Lung (tissue), 17 donors: ENCODE measurements at places on chromosomes 2 and 18. TPM values are rescaled to one million over a fixed set of nuclear protein-coding genes. Genes with fewer than 3 reads are reported as not detected.

DNA sequence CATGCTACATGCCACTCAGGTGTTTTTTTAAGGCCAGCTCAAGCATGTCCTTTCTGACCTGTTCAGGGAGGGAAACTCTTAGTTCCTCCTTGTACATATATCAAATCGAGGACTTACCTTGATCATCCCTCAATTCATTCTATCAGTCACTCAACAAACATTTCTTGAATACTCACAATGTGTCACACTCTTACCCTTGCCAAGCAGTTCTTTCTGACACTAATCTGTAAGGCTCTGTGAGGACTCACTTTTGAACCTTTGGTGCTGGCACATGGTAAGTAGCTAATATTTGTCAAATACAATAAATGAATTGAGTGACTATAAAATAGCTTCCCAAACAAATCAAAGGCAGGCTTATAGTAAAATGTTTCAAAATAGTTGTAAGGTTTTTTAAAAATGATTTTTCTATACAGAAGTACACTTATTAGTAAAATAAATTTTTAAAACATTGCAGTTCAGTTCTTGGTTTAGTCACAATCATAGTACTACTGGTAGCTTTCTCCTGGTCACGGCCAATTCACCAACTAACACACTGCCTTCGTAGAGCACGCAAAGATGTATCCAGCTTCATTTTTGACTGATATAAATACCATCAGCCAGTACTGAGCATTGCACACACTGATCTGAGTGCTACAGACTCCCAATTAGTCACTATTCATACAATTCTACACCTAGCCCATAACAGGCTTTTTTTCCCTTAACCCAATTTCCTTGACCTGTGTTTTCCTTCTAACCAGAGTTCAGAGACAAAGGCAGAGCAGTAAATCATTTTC, 50.9 kb downstream of the ZEB2 start:
- DNase-seq = no peak

GRCh38 chr2:3899536-3900155, 196.3 kb downstream of the DCDC2C start:
- peak; percentile 40 for DNase-seq

The GALR1 gene
- 0.03 TPM for total RNA-seq

The NEB gene
- total RNA-seq = 2.1 TPM

DNA sequence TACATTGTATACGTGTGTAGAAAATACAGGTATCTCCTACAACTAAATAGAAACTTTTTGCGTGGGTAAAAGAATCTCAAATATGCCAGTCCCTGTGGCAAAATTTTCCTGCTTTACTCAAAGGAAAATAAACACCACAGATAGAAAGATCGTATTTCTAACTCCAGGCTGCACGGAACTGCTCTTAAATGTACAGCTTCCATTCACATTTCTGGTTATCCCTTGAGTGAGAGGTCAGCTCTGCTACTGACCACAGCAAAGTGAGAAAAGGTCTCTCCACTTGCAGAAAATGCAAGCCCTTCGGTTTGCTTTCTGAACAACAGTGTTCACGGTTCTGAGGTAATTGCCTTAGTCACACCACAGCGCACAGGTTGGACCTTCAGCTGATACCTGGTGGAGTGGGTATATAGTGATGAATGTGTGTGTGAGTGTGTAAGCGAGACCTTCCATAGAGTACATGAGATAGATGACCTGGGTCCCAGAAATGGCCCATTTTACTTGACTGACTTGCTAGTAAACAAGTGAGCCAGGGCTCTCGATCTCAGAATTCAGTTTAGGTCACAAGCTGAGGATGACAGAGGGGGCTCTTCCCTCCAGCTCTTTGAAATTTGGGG, 52.1 kb downstream of the ALPK2 start:
- DNase-seq = no peak

GRCh38 chr2:168203762-168204693, 43.4 kb downstream of the STK39 start:
- DNase-seq = no peak

- no peak for DNase-seq
Measured at GRCh38 chr2:212194396-212194795, 344.2 kb downstream of the ERBB4 start.

The FSIP2 gene
- 0.58 TPM for total RNA-seq

GRCh38 chr2:224518806-224519580, 66.2 kb downstream of the CUL3 start:
- no peak for DNase-seq

- no peak for DNase-seq
Measured at GRCh38 chr18:46215902-46216723, 111.9 kb downstream of the HAUS1 start.

GRCh38 chr18:37720663-37721062, 155.1 kb upstream of the CELF4 start:
- no peak for DNase-seq

- no peak for DNase-seq
Measured at GRCh38 chr2:146981921-146982320, 862.9 kb upstream of the ACVR2A start.

GRCh38 chr2:137117385-137117784, 352.0 kb downstream of the THSD7B start:
- no peak for DNase-seq

DNA sequence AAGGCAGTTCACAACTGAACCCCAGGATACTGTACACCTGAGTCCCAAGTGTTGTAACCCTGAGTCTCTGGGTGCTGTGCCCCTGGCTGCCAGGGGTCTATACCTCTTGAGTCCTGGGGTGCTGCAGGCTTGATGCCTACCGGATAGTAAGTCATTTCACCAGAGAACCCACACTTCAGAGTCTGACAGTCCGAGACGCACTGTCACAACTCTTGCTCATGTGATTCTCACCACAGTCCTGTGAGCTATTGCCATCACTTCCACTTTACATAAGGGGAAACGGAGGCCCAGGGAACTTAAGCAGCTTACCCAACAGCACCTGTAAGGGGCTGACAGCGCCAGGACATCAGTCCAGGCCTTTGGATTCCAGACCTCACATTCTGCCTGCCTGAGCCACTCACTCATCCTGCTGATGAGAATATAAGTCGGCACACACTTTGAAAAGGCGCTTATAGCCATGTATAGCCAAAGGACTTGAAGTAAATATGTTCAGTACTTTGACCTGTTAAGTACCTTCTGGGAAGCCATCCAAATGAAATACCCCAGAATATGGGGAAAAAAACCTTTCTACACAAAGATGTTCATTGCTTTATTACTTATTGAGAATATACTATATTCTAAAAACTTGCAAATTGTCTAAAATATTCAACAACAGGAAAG, 180.7 kb upstream of the ID2 start:
- peak; percentile 69 for DNase-seq

The ZAP70 gene
- 5.6 TPM for total RNA-seq

DNA sequence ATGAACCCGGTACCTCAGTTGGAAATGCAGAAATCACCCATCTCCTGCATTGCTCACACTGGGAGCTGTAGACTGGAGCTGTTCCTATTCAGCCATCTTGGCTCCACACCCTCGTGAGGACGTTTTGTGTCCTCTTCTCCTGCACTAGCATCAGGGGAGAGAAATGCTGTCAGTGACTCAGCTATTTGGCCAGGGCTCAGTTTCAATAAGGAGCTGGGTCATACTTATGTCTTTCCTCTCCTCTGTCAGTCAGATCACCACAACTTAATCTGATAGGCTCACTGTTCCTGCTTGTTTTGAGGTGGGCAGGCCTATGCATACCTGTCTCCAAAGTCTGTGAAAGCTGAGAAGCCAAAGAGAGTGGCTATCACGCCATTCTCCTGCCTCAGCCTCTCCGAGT, 921.2 kb downstream of the DCC start:
- no peak for DNase-seq

DNA sequence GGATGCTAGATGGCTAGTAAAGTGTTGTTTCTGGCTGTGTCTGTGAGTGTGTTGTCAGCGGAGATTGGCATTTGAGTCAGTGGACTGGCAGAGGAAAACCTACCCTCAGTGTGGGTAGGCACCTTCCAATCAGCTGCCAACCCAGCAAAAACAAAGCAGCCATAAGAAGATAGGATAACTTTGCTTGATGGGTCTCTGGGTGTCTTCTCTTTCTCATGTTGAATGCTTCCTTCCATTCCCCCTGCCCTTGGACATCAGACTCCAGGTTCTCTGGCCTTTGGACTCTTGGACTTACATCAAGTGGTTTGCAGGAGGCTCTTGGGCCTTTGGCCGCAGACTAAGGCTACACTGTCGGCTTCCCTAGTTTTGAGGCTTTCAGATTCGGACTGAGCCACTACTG, 429.0 kb upstream of the ZNF804A start:
- no peak for DNase-seq

DNA sequence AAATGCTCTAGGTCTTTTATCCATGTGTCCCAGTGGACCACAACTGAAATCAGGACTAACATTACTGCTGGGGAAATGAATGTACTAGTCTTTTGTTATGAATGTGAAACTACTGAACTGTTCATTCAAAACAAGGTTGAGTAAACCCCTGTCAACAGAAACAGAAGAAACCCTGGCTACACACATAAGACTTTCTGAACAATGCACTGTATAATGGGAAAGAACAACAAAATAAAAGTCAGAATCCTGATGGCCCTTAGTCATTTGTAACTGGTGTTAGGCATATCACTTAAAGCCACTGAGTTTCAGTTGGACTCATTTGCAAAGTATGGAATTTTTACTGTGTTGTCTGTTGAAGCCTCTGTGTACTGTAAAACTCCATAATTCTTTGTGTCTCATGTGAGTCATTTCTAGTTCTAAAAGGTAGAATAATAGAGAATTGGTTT, 77.0 kb upstream of the UBXN4 start:
- DNase-seq = no peak

DNA sequence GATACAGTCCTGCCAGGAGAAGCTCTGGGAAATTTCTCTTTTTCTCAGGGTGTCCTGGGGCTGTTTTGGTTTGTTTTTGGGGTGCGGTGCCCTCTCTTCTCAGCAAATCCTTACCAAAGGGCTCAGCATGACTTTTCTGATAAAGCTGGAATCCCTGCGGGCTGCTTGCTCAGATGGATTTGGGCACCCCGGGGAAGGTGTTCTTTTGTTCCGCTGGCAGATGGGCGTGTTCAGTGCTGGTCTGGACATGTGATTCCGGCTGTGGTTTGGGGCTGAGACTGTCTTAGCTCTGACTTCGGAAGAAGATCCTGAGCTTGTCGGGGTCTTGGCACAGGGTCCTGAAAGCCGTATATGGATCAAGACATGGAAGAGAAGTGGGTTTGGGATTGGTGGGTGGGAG, 134.2 kb upstream of the SPRED2 start:
- no peak for DNase-seq

GRCh38 chr2:241795021-241795999, 13.7 kb upstream of the NEU4 start:
- no peak for DNase-seq

The GEN1 gene
- total RNA-seq = 5.5 TPM

DNA sequence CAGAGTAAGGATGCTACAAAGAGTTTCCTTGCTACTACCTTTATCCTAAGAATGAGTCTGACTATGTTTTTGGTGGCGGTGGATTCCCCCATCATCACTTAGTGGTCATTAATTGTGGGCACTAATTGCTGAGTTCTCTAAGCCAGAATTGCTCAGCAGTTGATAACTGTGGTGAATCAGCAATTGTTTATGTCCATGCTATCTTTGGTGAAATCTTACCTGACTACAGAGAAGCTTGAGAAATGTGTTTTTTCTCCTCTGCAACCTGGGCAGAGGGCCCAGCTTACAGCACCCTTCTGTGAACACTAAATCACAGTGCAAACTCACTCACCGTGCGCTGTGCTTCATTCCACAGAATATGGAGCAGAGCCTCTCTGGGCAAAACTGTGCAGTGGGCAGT, 683.6 kb downstream of the CNTNAP5 start:
- DNase-seq = no peak

DNA sequence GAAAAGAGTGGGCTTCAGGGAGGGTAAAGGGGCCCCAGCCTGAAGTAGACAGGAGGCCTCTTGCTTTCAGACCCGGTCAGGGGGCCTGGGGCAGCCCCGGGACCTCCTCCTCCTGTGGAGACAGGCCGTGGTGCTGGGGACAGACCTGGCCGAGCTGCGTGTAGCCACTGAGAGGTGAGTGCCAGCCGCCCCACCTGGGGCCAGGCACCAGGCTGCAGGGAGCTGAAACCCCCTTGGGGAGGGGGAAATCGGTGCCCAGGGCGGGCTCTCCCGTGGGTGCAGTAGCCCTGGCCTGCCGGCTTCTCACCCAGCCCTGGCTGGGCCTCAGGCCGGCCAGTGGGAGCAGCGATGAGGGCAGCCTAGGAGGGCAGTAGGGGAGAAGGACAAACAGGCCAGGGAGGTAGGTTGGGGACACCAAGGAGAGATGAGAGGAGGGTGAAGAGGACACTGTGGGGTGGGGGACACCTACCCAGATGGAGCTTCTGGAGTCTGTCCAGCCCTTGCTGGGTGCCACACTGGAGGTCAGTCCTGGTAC, 24.0 kb downstream of the CROCC2 start:
- DNase-seq = no peak

DNA sequence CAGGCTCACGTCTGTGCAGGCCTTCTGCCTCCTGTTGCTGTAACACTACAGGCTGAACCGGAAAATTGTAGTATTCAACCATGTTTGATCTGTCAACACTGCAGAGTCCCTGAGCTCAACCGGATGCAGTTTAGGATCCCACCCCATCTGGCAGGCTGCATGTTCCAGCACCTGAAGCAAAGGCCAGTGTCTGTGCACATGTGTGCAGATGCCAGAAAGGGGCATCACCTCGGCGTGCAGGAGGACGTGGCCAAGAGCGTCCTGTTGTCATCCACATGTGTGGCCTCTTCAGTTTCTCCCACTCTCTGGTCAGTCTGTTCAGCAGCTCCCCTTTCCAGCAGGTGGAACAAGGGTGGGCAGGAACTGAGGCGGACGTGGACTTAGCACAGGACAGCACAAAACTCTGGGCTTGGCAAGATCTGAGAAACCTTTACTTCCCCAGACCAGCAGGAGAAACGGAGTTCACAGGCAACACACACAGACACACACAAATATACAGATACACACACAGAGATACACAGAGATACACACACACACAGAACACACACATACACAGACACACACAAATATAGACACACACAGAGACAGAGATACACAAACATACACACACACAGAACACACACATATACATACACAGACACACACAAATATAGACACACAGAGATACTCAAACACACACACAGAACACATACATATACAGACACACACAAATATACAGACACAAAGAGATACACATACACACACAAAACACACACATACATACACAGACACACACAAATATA, 111.3 kb downstream of the NDUFA10 start:
- peak; percentile 56 for DNase-seq

DNA sequence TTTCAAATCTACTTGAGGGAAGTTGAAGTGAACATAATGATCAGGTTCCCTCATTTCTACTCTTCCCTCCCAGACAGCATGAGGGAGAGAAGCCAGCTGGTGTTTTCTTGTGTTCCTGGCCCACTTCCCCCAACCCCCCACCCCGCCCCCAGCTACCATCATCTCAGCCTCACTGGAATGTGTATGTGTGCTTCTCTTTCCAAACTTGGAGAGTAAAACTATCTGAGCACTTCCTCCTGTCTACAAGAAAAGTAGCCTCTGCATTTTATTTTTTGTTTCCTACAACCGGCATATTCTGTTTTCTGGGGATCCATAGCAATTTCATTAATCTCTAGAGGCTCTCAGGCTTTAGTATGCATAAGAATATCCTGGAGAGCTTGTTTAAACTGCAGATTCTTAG, 53.6 kb upstream of the GRHL1 start:
- peak; percentile 34 for DNase-seq

GRCh38 chr2:142307086-142307485, 176.3 kb upstream of the LRP1B start:
- no peak for DNase-seq

- no peak for DNase-seq
Measured at GRCh38 chr2:184646177-184646576, 47.8 kb downstream of the ZNF804A start.

- DNase-seq = peak; percentile 96
Measured at GRCh38 chr2:237691908-237692600, 64.7 kb downstream of the LRRFIP1 start.
